ENCODE measurements at places on chromosomes 16 and 17.

GRCh38 chr16:53518550-53519416 is 15.8 kb upstream of the AKTIP start:
- no peak for DNase-seq

DNA sequence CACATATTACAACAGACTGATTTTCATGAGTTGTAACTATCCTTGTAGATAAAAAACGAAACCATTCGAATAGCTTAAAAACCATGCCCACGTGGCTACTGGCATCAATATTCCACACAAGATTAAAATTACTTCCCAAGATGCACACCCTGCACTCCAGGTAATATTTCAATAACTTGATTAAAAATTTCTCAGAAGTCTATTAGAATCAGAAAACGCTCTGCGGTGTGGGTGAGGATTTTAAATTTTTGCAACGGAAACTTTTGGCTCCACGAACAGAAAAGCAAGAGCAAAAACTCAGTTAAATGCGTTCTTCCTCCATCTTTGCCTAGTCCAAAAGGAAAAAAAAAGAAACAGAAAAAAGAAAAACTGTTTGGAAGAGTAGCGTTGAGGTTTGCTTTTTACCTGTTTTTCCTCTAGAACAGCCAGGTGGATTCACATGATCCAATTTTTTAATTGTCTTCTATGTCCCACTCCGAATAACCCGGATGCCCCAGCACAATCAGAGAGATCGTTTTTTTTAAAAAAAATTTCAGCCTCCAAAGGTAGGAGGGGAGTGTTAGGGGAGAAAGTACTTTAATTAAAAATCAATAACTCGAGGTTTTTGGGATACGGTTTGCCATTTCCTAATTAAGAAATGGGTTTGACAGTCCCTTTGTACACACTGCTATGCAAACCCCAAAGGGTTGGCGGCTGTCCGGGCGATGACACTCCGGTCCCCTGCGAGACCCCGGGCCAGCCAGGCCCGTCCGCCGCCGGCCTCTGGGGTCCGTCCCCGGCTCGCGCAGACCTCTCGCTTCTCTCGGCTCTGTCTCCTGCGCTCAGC is 708 bp upstream of the NFAT5 start:
- no peak for DNase-seq

DNA sequence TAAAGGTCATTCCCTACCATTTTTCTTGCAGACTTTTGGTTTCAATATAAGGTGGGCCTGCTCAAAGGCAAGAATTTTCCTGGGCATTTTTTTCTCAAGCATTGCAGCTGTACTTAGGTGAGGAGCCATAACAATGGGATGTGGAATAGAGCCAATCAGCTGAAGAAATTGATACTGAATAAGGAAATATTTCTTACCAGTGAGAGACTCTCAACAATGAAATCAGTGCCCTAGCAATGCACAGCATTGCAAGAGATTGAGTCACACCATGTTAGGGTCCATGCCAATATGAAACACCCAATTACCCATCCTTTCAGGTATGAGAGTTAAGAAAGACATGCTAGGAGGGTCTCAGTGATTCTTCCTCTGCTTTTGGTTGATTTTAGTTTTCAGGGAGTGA is 237.6 kb downstream of the SOX9 start:
- DNase-seq = no peak

- no peak for DNase-seq
Observed at GRCh38 chr17:46772475-46773220, 45.8 kb downstream of the WNT3 start.

GRCh38 chr17:45936610-45937009 is 42.3 kb downstream of the MAPT start:
- no peak for DNase-seq

GRCh38 chr16:71205482-71206131 is 24.9 kb downstream of the HYDIN start:
- no peak for DNase-seq

DNA sequence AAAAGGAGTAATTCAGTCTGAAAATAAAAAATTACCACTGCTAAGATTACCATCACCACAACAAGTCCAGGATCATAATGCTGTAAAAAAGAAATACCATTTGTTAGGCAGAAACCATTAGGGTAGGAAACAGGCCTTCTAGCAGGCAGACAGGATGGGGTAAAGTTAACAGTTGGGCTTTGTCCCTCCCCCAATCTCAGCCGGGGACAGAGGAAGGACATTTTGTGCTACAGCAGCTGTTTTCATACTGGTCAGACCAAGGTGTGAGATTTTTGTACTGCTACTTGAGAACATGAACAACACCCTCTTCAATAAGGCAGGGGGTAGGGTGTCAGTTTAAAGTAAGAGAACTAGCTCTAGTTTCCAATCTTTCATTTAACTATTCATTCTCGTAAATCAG is 49.2 kb upstream of the ITGA2B start:
- DNase-seq = no peak

DNA sequence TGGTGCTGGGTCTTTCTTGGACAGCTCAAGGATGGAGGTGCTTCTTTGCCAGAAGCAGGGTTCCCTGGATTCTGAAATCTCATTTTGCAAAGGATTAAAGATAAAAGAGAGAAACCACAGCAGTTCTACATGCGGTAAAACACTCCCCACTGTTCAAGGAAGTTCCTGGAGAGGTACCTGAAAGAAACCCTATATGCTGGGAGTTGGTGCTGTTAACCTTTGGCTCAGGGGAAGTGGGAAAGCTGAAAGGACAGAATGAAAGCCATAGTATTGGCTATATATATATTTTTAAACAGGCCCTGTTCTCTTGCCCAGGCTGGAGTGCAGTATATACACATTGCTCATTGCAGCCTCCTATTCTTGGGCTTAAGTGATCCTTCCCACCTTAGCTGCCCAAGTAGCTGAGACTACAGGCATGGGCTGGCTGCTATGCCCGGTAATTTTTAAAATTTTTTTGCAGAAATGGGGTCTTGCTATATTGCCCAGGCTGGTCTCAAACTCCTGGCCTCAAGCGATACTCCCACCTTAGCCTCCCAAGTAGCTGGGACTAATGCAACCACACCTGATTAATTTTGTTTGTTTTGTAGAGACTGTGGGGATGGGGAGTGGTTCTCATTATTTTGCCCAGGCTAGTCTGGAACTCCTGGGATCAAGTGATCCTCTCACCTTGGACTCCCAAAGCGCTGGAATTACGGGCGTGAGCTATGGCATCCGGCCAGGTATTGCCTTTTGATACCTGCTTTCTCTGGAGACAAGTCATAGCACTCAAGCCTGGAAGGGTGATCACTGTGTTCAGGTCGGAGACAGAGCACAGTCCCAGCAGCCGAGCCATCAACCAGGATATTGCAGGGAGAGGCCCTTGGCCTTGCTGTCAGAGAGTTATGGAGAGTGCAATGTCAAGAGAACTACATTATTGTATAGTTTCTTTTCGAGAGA is 55.2 kb downstream of the MSI2 start:
- DNase-seq = no peak

DNA sequence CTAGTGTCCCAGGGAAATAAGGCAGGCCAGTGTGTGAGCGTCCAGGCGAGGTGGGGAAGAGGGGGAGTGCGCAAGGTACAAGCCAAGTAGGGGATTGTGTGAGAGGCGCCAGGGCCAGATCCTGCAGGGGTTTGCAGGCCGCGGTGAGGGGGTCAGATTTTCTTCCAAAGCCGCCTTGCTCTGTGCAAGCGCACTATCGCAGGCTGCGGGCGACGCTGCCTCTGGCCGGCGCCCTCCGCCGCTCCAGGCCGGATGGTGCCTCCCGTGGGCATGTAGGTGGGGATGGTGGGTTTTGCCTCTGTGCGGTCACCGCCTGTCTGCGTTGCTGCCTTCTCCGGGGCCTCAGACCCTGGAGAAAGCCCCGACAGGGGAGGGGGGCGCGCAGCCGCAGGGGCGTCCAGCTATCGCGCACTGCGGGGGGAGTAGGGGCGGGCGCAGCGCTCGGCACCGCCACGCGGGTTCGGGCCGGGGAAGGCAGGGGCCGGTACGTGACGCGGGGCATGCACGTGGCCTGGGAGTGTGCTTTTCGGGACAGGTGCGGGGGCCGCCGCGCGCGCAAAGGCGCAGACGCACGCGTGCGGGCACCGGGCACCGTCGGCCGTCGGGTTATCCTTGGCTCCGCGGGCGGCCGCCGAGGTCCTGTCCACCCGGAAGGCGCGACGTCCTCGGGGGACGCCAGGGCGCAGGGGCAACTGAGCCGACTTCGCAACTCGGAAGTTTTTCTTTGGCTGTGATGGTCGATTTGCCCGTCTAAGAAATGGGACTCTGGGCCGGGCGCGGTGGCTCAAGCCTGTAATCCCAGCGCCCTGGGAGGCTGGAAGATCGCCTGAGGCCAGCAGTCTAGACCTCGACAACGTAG is 1.1 kb upstream of the HAPSTR1 start:
- DNase-seq = peak; percentile 34

DNA sequence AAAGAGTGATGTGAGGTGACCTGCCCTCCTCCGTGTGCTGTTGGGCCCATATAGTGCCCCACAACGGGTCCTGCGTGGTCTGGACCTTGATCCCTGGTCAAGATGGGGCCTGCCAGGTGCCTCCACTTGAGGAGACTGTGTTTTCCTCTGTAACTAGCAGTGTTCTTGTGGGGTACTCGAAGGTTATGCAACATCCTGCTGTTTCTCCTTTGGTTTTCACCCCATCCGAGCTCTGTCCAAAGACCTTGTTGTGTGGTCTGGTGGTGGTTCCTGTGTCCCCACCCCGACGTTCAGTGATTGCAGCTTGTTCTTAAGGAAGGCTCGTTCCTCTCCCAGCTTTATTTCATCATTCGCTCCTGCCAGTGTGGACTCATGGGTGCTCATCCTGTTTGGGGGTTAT is 38.7 kb upstream of the ZNF750 start:
- DNase-seq = no peak

- no peak for DNase-seq
Observed at GRCh38 chr16:74625500-74626350, 18.8 kb upstream of the GLG1 start.

DNA sequence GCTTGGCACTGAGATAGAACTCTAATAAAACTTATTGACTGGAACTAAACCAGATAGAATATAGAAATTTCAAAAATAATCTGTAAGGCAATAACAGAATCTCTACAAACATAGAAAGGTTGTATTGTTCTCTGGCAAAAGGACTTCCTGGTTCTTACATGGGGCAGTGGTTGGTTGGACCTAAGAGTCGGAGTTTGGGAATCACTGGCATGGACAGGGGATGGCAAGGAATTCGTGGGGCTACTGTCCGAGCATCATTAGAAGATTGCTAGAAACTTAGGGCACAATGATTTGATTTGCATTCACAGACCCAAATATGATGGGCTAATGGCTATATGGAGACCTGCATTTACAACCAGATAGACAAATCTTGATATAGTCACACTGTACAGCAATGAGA is 103.8 kb upstream of the GOT2 start:
- no peak for DNase-seq

- no peak for DNase-seq
Observed at GRCh38 chr16:67657751-67658518, 2.1 kb downstream of the ACD start.

GRCh38 chr17:751269-752001 is 629 bp downstream of the GEMIN4 start:
- peak; percentile 34 for DNase-seq

DNA sequence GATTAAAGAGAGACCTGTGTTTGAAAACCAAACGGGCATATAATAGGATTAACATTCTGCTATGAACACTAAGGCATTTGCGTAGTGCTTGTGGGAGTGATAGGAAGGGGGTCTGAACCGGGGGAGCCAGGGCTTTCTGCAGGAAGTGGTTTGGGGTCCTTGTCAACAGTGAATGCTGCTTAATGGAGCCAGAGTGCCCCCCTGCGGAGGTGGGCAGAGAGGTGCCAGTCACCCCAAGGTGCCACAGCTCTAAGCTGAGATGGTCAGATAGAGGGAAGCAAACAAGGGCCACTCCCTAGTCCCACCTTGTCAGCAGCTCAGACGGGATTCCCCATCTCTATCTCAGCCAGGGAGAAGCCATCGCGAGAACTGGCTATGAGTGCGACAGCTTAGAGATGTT is 17.7 kb downstream of the NAA60 start:
- no peak for DNase-seq

DNA sequence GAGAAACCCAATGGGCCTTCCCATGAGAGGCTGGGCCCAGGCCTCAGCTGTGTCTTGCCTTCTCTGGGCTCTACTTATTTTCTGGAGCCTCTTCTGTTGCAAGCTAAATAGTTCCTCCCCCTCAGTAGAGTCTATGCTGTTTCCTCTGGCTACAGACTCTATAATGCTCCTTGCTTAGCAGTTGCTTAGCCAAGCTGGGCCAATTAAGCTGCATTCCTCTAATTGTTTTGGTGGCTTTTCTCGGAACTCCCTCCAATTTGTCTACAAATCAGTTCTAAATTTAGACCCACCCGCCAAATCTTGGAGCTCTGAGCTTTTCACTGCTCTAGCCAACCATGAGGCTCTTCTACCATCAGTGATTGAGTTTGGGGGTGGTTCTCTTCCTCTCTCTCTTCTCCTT is 302.7 kb upstream of the ASIC2 start:
- no peak for DNase-seq

GRCh38 chr16:75053791-75054555 is 55.1 kb downstream of the ZNRF1 start:
- DNase-seq = no peak

DNA sequence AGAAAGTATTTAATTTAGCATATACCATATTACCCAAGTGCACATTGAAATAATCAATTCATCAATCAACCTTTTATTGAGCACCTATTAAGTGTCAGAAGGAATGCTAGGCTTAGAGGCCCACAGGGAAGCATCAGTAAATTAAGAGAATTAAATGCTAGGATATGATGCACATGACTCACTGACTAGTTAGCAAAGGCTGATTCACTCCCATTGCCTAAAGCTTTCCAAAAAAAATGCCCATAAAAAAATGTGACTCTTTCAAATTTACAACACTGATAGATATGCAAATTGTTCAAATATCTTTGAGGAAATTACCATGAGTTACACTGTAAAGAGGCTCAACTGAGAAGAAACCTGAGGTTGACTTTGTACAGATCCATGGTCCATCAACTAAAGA is 883.3 kb downstream of the CDH11 start:
- DNase-seq = no peak

- DNase-seq = no peak
Observed at GRCh38 chr17:80931421-80932265, 60.0 kb upstream of the CHMP6 start.

DNA sequence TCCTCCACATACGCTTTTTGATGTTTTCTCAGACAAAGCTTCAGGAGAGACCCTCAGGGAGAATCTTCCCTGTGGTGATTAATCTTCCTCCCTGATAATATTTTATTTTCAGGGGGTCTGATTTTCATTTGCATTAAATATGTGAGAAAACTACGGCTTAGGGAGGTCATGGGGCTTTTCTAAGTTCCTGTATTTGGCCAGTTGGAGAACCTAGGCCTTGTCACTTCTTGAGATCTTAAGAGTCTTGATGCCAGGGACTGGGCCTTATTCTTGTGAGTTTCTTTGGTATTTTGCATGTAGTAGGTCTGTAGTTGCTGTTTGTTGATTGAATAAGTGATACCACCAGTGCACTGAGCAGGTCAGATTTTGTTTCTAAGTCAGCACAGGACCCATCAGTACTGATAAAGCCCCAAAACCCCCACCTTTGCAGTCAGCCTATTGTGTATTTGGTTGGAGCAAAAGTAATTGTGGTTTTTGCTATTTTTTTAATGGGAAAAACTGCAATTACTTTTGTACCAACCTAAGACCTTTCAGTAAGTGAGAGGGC is 130.1 kb downstream of the PRKCA start:
- DNase-seq = no peak

- no peak for DNase-seq
Observed at GRCh38 chr16:17159617-17160016, 311.1 kb downstream of the XYLT1 start.

GRCh38 chr16:8519179-8519578 is 71.1 kb downstream of the TMEM114 start:
- DNase-seq = no peak
